Astrocyte of the spinal cord (primary cell): ENCODE measurements at places on chromosomes 4 and X.
A peak's percentile ranks its signal among the peaks of the same experiment; 100 is the strongest.

DNA sequence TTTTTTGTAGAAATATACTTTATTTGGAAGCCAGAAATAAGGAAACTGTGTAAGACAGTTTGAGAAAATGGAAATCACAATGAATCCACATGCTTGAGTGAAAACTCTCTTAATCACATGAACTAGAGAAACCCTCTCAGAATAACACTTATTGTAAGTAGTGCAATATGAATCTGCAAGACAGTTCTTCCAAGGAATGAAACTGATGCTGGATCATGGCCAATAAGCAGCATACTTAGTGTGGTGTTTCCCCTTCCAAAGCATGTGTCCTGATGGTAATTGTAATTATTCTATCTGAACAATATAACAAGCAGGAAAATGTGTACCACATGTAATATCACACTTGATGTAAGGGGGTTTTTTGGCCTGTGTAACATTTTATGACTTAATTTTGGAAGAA lies 1870.5 kb upstream of the TENM3 start:
- DNase-seq, result no peak

- peak; percentile 44 for DNase-seq
Measured at GRCh38 chrX:72540318-72540717, 32.3 kb downstream of the HDAC8 start.

- no peak for DNase-seq
Measured at GRCh38 chrX:11445540-11445939, 152.3 kb downstream of the AMELX start.

- no peak for DNase-seq
Measured at GRCh38 chrX:49250578-49250977, 13.9 kb downstream of the FOXP3 start.

GRCh38 chr4:182801636-182802035 lies 115.5 kb downstream of the DCTD start:
- DNase-seq, result no peak

DNA sequence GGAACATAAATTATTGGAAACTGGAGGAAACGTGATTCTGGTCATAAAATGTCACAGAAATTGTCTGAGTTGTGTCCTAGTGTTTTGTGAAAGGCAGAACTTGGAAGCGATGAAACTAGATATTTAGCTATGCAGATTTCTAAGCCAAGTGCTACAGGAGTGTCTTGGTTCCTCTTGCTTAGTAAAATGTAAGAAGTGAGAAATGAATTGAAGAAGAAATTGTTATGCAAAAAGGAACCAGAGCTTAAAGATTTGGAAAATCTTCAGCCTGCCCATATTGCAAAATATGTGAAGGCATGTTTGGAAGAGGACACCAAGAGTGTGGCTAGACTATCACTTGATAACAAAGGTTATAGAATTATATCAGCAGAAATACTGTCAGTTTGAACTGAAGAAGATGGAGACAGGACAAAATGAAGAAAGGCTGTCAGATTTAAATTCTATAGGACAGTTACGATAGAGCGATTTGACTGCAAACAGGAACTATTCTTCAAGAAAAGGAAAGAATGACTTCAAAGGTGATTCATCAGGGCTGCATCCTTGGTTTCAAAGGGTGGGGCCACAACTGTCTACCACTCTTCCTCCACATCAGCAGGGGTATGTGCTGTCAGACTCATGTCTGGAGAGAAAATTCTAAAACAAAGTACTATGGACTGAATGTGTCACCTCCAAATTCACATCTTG lies 9.4 kb upstream of the CDS1 start:
- peak; percentile 18 for DNase-seq

DNA sequence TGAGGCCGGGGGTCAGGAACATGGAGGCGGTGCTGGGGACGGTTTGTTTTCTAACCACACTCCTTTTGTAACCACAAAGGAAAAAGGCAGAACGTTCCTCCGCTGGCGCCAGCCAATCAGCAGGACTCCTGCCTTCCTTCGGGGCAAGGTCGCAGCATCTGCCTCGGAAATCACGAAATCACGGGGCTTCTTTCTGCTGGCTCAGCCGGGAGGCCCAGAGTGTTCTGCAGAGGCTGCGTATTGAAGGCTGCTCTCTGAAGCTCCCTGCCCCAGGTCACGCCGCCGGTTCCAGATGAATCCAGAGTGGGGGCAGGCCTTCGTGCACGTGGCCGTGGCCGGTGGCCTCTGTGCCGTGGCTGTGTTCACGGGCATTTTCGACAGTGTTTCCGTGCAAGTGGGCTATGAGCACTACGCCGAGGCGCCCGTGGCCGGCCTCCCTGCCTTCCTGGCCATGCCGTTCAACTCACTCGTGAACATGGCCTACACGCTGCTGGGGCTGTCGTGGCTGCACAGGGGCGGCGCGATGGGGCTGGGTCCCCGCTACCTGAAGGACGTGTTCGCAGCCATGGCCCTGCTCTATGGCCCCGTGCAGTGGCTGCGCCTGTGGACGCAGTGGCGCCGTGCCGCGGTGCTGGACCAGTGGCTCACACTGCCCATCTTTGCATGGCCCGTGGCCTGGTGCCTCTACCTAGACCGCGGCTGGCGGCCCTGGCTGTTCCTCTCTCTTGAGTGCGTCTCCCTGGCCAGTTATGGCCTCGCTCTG lies 9.4 kb downstream of the TMEM187 start:
- peak; percentile 44 for DNase-seq

DNA sequence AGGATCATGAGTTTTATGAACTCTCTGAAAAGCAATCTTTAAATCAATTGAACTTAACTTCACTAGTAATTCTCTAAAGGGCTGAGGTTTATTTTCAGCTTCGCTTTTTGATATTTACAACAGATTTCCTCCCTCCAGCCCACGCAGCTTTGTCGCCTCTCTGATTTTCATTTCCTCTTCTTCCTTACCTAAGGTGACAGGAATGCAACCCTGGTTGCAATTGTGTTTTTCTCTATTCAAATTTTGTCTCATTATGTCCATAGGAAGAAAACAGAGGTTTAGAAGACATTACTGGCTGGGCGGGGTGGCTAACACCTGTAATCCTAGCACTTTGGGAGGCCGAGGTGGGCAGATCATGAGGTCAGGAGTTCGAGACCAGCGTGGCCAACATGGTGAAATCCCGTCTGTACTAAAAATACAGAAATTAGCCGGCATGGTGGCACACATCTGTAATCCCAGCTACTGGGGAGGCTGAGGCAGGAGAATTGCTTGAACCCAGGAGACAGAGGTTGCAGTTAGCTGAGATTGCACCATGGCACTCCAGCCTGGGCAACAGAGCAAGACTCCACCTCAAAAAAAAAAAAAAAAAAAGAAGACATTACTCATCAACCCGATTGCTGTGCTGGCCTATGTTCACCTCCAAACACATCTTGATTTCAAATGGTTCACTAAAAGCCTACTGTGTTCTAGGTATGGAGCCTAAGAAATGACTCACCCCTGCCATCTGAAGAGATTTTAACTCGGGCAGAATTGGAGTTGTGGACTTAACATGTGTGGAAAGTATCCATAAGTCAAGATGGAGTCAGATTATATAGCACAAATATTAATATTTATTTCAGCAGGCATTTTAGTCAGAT lies 36.8 kb downstream of the VSIG4 start:
- no peak for DNase-seq
